ENCODE measurements at places on chromosomes 4 and X. TPM values are rescaled to one million over a fixed set of nuclear protein-coding genes. Genes with fewer than 3 reads are reported as not detected.

Gene TLR10
- not detected for total RNA-seq

Gene MAGEA10
- total RNA-seq, result not detected

Gene CPZ
- not detected for total RNA-seq

Gene KLHL34
- 0.36 TPM for total RNA-seq

Gene NALF2
- total RNA-seq, result 0.31 TPM

Gene PARM1
- total RNA-seq, result 0.04 TPM

Gene KANTR
- 5.4 TPM for total RNA-seq

Gene GLOD5
- total RNA-seq, result not detected

Gene PGRMC2
- 44.5 TPM for total RNA-seq

Gene USP17L12
- not detected for total RNA-seq

Gene BANK1
- not detected for total RNA-seq

Gene SPANXA1
- total RNA-seq, result not detected

Gene PLP1
- not detected for total RNA-seq

Gene LIMCH1
- total RNA-seq, result not detected

Gene CTAG2
- 46.5 TPM for total RNA-seq

Gene CCDC160
- total RNA-seq, result not detected

Gene APBB2
- 2.4 TPM for total RNA-seq

Gene EOLA2
- 56.9 TPM for total RNA-seq

Gene CCNA2
- 91.2 TPM for total RNA-seq

Gene SRPX2
- not detected for total RNA-seq

Gene BEX1
- 0.23 TPM for total RNA-seq

Gene FIP1L1
- 74.1 TPM for total RNA-seq

Gene APLN
- 0.88 TPM for total RNA-seq

Gene ENOPH1
- total RNA-seq, result 71.9 TPM

Gene FRMPD4
- not detected for total RNA-seq

Gene MAGEA2B
- total RNA-seq, result not detected

Gene ADGRG4
- not detected for total RNA-seq

Gene UGT2B10
- total RNA-seq, result not detected

Gene SHOX
- total RNA-seq, result not detected

Gene CLCN4
- 0.04 TPM for total RNA-seq

Gene DCAF8L2
- total RNA-seq, result not detected

Gene MTTP
- not detected for total RNA-seq

Gene CFAP299
- total RNA-seq, result not detected

Gene RIPPLY1
- total RNA-seq, result not detected

Gene IL1RAPL1
- not detected for total RNA-seq

Data from activated CD8-positive, alpha-beta memory T cell treated with anti-CD3 and anti-CD28 coated beads for 36 hours (primary cell).